ENCODE measurements at places on chromosomes 1 and 21. TPM values are rescaled to one million over a fixed set of nuclear protein-coding genes. Genes with fewer than 3 reads are reported as not detected.

- ATAC-seq: no peak
Measured at GRCh38 chr1:101060992-101061391, 35.4 kb upstream of the DPH5 start.

DNA sequence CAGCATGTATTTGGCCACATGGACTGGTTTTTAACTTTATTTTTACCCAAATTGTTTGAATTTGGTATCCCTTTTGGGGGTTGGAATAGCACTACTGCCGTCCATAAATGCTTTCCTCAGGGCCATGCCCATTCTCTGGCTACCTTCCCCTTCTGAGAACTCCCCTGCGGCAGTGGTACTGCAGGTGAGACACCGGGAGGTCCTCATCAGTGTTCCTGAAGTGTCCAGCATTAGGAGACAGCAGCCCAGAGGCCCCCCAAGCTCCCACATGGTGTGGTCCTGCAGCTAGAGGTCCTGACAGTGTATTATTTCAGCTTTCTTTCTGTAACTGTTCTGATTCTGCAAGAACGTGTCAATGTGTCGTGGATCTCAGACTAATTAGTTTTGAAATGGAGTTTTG, 8.9 kb downstream of the LMO4 start:
- no peak for ATAC-seq

GRCh38 chr1:19430121-19431068, 54.9 kb downstream of the CAPZB start:
- ATAC-seq: no peak

Gene C1QA
- not detected for total RNA-seq

Gene KCNK2
- not detected for total RNA-seq

GRCh38 chr1:229452956-229453801, 19.3 kb upstream of the ACTA1 start:
- ATAC-seq: no peak

DNA sequence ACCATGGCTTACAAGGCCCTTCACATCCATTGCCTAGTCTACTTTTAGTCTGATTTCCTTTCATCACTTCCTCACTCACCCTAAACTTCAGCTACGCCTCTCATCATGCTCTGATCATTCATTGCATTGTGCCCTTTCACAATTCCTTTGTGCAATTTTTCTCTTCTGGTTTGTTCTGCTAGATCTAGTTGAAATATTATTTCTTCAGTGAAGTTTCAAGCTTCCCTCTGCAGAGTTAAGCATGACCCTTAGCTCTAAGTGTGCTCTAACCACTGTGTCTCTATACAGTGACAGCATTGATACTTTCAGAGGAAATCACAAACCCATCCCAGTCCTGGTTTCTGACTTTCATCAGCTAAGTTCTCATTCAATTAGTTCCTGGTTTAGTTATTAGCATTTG, 166.1 kb downstream of the PLA2G4A start:
- ATAC-seq: no peak

Gene TDRD5
- not detected for total RNA-seq

Gene ACTL8
- total RNA-seq: not detected

DNA sequence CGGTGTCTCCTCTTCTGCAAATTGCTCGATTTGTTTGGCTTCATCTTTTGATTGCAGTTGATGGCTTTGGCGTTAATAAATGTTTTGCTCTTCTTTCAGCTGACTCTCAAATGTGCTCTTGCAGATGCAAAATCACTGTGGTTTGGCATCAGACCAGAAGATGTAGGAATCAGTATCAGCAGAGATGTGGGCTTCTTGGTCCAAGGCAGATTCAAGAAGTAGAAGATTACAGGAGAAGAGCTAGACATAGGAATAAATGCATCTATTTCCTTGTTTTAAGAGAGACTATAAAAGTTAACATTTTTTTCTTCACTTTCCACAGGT, 59.8 kb upstream of the BACH1 start:
- ATAC-seq: no peak

DNA sequence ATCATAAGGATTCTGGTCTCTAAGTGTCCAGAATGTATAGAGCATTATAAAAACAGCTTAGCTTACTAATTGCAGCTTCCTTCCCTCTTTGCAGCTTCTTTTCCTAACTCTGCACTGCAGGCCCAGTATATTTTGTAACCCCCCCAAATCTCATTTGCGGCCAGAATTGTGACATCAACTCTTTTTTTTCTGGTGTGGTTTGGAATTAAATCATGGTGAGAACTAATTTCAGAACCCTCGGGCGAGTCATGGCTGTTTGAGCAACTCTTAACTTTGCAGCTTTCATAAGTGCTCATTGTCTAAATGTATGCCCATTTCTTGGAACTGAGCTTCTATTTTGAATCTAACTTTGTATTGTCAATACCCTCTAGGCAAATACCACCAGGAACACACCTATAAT, 187.4 kb downstream of the CYYR1 start:
- ATAC-seq: no peak

GRCh38 chr1:14118691-14119485, 418.9 kb downstream of the PRDM2 start:
- no peak for ATAC-seq

DNA sequence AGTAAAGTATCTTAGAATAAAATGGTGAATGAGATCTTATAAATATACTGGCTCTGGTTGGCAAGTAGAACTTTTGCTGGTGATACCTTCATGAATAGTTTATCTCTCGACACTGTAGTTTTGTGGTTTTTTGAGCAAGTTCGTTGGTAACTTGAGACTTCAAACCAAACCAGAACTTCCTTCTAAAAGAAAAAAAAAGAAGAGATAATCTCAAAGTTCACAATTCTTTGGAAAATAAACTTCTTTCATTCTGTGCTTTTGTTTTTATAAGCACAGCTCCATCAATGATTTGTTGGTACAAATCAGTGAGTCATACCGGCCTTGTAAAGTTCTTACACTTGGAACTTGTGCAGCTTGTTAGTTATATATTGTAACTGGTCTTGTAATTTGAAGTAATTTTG, 2.3 kb downstream of the HIPK1 start:
- no peak for ATAC-seq

Gene TMEM269
- 0.15 TPM for total RNA-seq
